Spinal cord (tissue), 10 donors: ENCODE measurements at places on chromosomes 4 and X. TPM values are rescaled to one million over a fixed set of nuclear protein-coding genes. Genes with fewer than 3 reads are reported as not detected.

Gene SMIM10L2A
- 14.4 TPM for total RNA-seq

Gene CXCL11
- total RNA-seq, result not detected

Gene NLGN4X
- 17.5 TPM for total RNA-seq

Gene PPP1R3F
- 13.3 TPM for total RNA-seq

Gene FDCSP
- not detected for total RNA-seq

Gene ARL13A
- not detected for total RNA-seq

Gene ARHGAP4
- total RNA-seq, result 14.9 TPM

Gene CTAG1B
- total RNA-seq, result not detected
